ENCODE measurements at places on chromosomes 2 and 18.

DNA sequence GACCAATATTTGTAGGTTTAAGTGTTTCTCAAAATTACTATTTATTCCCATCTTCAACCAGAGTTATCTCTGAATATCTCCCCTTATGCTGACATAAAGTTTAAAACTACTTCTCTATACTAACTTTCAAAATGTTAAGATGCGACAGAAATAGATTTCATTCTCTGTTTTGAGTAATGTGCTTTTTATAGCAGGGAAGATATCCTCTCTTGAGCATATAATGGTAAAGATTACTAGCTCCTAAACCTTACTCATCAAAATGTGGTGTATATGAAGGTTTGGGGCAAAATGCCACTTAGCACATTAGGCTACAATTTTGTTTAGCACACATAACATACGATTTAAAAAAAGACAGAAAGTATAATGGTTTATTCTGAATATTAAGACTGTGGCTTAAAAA lies 54.4 kb downstream of the CWC22 start:
- DNase-seq = no peak

GRCh38 chr2:184921676-184922075 lies 323.3 kb downstream of the ZNF804A start:
- no peak for DNase-seq

DNA sequence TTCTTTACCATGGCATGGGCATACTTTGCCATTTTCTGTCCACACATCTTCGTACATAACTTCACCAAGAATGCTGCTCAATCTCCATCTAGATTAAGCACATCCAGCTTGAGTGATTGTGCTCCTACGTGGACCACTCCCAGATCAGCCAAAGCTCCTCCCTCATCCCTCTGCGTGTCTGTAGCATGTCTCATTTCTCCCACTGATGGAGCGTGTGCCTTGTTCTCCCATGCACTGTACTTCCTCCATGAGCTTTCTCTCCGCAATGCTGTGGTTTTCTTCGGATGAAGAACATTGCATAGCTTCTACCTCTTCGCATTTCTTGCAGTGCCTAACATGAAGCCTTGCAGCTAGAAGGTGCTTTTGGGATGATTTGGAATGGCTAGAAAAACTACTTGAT lies 13.5 kb downstream of the CCL20 start:
- DNase-seq = no peak

GRCh38 chr2:203763241-203763937 lies 57.0 kb downstream of the CD28 start:
- no peak for DNase-seq

GRCh38 chr2:240213226-240213475 lies 72.7 kb upstream of the OTOS start:
- DNase-seq = no peak

GRCh38 chr2:120326066-120326465 lies 19.9 kb upstream of the INHBB start:
- no peak for DNase-seq

DNA sequence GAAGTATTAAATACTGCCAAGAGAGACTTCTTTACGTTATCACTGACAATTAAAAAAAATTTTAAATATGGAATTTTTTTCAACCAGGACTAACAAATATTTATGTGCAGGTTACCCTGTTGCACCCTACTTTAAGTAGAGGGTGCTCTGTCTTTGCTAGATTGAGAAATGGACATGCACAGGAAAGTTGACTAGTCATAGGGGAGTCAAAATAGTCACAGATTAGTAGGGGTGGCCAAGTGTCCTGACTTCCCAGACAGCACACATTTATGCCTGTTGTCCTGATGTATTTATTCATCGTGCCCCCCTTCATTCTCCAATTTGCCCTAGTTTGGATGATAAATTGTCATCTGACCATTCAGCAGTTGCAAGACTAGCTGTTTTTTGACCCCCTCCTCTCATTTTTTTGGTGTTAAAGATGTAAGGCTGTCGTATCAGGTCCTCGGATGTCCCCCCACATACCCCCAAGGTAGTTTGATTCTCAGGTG lies 20.3 kb downstream of the CAB39 start:
- no peak for DNase-seq

DNA sequence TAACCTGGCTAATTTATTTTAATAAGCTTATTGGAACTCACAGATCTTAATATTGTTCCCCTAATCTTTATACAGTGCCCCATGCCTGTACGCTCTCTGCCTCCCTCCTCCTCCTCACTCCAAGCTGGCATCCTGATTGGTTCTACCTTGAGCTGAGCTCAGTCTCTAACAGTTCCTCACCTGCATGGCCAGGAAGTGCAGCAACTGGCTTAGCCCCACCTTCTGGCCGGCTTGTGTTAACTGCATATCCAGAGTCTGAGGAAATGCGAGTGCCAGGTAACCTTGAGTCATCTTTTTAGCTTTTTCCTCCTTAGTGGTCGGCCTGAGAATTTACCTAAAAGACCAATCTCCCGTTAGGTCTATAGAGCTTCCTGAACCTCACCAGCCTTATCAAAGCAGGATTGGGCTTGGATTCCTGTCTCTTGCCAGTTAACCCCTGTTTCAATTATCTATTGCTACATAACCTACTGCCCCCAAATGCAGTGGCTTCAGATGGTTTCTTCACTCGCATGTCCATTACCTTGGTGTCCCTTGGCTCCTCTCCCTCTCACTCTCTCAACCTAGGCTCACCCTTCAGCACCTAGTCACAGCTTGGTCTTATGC lies 89.5 kb upstream of the STK39 start:
- peak; percentile 10 for DNase-seq

DNA sequence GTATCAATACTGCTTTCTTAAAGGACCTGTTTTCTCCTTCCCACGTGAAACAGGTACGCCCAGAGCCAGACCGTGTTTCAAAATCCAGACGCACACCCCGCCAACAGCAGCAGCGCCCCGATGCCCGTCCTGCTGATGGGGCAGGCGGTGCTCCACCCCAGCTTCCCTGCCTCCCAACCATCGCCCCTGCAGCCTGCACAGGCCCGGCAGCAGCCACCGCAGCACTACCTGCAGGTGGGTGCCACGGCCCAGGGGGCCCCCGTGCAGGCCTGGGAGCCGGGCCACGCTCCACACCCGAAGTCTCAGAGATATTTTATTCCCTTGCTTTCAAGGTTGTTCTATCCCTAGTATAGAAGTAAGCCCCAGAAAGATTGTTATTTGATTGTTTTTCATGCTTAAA lies 8.8 kb upstream of the RPL31 start:
- DNase-seq = no peak

- no peak for DNase-seq
Observed at GRCh38 chr2:66301022-66301766, 133.7 kb upstream of the MEIS1 start.

DNA sequence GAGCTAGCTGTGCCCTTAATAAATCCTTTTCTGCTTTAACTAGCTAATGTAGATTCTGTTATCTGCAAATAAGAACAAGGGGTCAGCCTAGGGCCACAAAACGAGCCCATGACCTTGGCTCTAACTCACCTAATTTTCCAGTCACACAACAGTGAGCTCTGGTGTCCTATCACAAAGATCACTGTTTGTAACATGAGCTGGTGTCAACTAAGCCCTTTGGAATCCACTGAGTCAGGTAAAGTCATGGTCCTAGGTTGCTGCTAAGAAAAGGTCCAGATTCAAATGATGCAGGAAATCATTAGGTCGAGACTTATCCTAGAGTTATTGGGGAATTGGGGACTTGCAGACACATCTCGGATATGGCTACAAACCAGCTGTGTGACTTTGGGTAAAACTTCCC lies 49.9 kb downstream of the ST8SIA5 start:
- no peak for DNase-seq

DNA sequence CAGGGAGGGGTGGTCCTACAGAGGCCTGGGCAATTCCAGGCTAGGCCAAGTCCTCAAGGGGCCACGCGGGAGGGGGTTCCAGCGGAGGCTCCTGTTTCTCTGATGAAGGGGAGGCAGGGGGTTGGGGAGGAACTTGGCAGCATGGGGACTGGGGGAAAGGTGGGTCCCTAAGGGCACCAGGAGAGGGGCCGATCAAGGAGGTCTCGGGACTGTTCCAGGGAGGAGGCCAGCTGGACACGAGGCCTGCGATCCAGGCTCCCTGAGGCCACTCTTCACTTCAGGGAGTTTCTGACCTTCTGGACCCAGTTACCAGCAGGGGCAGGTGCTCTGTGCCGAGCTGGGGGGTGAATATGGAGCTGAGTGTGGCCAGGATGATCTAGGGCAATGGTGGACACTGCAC lies 71.5 kb downstream of the ASB1 start:
- DNase-seq = no peak

GRCh38 chr18:50848991-50849390 lies 29.2 kb upstream of the MRO start:
- no peak for DNase-seq

- DNase-seq = no peak
Observed at GRCh38 chr2:151757861-151758260, 23.6 kb upstream of the NEB start.

- DNase-seq = no peak
Observed at GRCh38 chr18:22191923-22192322, 22.5 kb downstream of the GATA6 start.

GRCh38 chr2:62222674-62223073 lies 26.8 kb downstream of the B3GNT2 start:
- DNase-seq = no peak

DNA sequence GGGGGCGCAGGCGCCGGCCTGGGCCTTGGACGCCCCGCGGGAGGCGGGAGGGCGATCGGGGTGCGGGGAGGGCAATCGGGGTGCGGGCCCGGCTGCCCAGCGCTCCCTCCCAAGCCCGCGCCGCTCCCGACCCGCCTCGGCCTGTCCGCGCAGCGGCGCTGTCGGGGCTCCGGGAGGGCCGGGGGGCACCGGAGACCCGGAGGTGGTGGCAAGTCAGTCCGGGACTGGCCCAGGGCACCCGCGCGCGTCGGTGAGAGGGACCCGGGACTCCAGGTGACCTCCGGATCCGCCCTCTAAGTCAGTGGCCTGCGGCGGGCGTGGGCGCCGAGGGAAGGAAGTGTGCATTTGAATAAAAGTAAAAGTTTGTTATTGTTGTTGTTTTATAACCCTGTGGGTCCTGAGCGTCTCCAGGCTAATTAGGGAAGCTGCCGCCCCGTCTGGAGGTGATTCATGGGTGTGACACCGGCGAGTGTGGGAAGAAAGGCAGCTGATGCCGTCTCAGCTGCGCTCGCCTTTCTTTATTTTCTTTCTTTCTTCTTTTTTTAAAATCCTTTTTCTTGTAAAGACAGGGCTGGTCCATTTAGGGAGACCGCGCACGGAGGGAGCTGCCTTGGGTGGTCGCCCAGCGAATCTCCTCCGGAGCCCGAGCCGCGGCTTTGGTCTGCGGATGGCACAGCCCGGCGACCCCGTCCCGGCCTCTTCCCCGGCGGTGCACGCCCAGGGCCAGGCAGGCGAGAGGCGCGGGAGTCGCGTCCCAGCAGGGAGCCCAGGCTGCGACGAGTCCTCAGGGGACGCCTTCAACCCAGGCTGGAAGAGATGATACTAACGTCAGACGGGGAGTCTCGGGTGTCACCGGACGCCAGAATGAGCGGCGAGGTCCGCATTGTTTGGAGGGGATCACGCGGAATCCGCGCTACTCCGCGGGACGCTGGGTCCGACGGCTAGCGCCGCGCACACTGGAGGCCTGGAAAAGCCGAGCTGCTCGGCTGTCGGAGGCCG lies 627 bp upstream of the CRACDL start:
- DNase-seq = no peak

DNA sequence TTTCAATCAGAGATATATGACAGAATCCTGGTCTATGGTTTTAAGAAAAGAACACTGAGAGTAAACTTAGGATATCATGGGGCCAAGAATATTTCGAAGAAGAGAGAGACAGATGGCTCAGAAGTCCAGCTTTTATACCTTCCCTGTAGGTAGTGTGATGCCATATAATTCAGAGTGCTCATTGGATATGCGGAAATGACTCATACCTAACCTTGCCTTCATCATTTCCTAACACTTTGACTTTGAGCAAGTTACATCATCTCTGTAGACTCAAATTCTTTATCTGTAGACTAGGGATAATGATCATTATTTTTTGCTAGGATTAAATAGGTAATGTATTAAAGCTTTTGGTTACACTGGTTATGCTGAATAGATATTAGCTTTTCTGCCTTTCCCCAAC lies 461.6 kb upstream of the CNTNAP5 start:
- no peak for DNase-seq

DNA sequence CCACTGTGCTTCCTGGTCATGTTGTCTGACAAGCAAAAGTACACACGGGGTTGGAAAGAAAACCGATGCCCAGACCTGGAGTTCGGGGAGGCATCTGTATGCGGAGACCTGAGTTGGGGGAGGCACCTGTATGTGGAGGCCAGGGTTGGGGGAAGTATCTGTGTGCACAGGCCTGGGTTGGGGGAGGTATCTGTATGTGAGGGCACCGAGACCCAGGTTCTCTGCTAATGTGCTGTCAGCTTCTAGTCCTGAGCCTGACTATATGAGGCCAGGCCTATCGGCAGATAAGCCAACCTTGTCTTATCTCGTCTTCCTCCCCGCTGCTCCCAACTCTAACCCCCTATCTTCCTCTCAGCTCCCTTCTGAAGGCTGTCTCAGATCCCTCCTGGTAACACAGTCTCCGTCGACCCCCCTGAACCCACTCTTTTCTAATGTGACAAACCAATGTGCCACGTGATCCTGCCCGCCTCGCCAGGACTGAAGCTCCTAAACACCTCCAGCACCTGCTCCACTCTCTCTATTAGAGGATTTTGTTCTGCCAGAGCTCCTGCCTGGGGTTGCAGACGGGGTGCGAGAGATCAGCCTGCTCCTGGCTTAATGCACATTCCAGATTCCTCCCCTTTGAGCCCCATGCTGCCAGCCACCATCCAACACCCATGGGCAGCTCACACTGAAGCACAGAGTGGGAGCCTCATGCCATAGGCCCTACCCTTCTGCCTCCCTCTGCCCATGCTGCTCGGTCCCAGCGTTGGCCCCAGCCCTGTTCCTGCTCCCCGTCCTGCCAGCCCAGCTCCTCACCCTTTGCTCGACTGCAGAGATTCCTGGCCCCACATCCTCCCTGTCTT lies 188.4 kb downstream of the SH3BP4 start:
- DNase-seq = no peak

- no peak for DNase-seq
Observed at GRCh38 chr2:70596739-70597138, 43.1 kb upstream of the TGFA start.

DNA sequence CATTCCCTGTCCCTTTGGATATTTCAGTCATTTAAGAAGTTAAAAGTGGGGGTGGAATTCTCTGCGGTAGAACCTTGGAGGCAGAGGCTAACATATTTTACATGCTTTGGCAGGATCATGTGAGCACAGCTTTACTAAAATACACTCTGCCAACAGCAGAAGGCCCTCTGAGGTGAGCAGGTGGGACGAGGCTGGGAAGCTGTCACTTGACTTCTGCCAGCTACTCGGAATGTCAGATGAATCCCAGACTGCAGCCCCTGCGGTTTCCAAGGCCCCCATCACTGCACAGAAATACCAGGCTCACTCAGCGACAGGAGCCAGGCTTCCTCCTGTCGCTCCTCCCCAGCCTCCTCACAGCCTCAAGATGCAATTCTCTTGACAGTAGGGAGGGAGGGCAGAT lies 220.9 kb upstream of the REV1 start:
- no peak for DNase-seq

GRCh38 chr18:54269893-54270844 lies 852 bp downstream of the POLI start:
- DNase-seq = no peak

- DNase-seq = no peak
Observed at GRCh38 chr2:72561621-72562318, 264.1 kb downstream of the EXOC6B start.

Measured in stimulated activated CD8-positive, alpha-beta memory T cell treated with anti-CD3 and anti-CD28 coated beads, Interleukin-4, amount 100 ng/mL, for 1 hour (primary cell).